T-cell (primary cell): ENCODE measurements at places on chromosomes 1 and 21.

DNA sequence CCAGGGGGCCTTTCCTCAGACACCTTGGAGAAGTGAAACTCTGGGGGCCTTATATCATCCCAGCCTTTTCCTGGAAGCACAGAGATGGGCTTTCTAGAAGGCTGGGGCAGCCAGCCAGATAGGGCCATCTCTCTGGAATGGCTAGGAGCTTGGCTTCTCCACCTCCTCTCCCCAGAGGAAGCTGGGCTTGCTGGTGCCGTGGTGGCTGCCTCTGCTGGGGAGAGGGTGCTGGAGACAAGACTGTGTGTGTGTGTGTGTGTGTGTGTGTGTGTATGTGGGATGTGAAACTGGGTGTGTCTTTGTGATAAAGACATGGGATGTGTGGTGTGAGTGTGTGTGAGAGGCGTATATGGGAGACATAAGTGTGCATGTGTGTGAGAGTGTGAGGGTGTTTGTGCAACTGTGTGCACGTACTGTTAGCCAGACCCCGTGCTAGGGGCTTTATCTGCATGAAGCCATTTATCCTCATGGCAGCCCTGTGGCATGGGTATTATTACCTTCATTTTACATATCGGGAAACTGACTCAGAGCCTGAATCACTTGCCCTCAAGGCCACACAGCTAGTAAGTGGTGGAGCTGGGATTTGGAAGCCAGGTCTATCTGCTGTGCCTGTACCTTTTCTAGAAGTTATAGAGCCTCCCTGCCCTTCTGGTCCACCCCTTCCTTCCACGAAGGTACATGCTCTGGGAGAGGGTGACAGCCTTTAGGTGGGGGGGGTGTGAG is 44.2 kb downstream of the PTPRU start:
- no peak for DNase-seq

GRCh38 chr1:201877877-201878401 is 10.8 kb upstream of the SHISA4 start:
- DNase-seq = no peak

- DNase-seq = no peak
These were observed 6.2 kb downstream of the SIM2 start for GRCh38 chr21:36704958-36705678.

DNA sequence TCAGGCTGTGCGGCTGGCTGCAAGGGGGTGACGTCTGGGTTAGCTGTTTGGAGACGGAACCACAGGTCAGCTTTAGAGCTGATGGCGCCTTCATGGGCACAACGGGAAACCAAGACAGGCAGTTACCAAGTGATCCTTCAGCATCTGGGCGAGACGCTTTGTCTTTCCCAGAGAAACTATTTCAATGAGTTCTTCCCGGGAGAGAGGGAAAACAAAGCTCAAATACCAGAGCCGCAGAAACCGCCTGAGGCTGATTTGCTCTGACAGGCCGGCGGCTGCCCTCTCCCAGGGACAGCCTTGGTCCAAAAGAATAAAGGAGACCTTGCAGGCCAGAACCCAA is 76.5 kb downstream of the CD58 start:
- no peak for DNase-seq

GRCh38 chr1:36739703-36740289 is 257.1 kb upstream of the CSF3R start:
- DNase-seq = no peak

- no peak for DNase-seq
These were observed 48.8 kb downstream of the RNF220 start for GRCh38 chr1:44453798-44454349.

- no peak for DNase-seq
These were observed 39.3 kb downstream of the XKR8 start for GRCh38 chr1:27999055-27999454.

DNA sequence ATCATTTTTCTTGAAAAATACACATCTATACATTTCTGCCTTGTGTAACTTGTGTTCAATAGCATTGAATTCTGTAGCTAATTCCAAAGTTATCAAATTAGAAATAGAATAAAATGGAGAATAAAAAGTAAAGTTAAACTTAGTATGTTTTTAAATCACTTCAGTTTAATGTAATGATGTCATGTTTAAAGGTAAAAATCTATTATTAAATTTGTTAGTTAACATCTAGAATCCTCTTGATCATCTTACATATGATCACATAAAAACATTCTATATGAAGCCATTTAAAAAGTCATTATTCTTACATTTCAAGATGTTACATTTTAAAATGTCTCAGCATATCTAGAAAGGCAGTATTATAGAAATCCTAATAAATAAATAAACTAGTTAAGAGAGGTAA is 1163.2 kb downstream of the PLA2G4A start:
- no peak for DNase-seq

DNA sequence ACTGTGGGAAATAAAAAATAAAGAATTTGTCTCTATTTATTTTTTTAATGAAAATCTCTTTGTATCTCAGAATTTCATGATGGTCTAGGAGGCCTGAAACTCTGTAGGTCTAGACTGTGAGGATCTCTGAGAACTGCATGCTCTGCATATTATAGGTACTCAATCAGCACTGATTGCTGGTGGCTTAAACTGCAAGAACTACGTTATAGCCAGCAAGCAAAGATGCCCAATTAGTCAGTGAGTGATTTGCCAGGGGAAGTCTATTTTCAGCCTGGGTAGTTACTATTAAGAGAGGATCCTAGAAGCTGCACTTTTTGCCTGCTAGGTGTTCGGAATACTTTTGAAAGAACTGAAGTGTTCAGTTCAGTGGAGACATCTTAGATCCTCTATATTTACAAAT is 87.4 kb downstream of the GPR52 start:
- DNase-seq = no peak

- peak; percentile 57 for DNase-seq
These were observed 11.7 kb upstream of the EPHA2 start for GRCh38 chr1:16167331-16168143.

DNA sequence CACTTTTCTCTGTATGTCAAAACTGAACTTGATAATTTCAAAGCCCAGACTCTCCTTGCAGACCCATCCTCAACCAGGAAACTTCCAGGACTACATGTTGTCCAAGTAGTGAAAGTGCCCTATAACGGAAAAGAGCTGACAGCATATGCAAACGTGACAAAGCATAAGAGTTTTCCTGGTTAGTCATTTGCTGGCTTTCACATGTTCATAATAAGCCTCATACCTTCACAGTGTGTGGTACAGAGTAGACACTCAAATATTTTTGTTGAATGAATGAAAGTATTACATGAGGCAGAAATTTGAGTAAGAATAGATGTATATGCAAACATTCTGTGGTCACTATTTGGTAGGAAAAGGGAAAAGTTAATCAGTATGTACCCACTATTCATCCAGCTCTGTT is 473.3 kb downstream of the MRPL39 start:
- DNase-seq = no peak

- no peak for DNase-seq
These were observed 33.0 kb upstream of the ZBTB8B start for GRCh38 chr1:32431736-32432400.

- DNase-seq = no peak
These were observed 28.1 kb upstream of the AK4 start for GRCh38 chr1:65119951-65120350.
